Activated naive CD8-positive, alpha-beta T cell treated with anti-CD3 and anti-CD28 coated beads, Interleukin-2, amount 10 ng/mL, durations not matched to agents 7 days and 5 days (primary cell): ENCODE measurements at places on chromosomes 11 and 22. TPM values are rescaled to one million over a fixed set of nuclear protein-coding genes. Genes with fewer than 3 reads are reported as not detected.
A peak's percentile ranks its signal among the peaks of the same experiment; 100 is the strongest.

DNA sequence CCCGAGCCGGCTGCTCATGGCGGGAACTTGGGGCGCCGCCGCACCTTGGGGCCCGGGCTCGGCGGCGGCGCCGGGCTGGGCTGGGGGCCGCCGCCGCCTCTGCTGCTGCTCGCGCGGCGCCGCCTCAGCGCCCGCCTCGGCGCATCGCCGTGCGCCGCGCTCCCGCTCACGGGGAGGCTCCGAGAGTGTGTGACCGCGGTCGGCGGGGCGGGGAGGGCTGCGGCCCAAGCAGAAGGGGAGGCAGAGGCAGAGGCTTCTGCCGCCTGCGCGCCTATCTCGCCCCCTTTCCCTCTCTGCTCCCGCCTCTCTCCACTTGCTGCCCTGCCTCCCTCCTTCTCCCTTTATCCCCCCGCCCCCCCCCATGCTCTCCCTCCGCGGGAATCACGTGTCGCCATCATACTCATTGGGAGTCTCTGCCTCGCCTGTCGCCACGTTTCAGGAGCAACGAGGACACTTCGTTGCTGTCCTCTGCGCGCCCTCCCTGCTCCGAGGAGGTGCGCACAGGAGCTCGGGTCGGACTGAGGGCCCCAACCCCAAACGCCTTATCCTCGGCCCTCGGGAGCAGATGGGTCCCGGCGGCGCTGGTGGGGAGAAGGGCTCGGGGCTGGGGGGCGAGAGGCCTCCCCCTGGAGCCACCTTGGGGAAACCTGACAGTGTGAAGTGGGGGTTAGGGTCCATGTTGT lies at the start of gene GUCY1A2:
GUCY1A2 (minus strand) TSS at position 258 of the 683 bp plus-strand sequence. CDS start 421 bp downstream, outside the sequence.
- no peaks in the 10 kb centered on the region for H3K36me3 ChIP-seq
- peaks cover 36% of the 10 kb centered on the region for H3K27me3 ChIP-seq
- H3K4me3 ChIP-seq = peak within 1 kb of the TSS; percentile 61

DNA sequence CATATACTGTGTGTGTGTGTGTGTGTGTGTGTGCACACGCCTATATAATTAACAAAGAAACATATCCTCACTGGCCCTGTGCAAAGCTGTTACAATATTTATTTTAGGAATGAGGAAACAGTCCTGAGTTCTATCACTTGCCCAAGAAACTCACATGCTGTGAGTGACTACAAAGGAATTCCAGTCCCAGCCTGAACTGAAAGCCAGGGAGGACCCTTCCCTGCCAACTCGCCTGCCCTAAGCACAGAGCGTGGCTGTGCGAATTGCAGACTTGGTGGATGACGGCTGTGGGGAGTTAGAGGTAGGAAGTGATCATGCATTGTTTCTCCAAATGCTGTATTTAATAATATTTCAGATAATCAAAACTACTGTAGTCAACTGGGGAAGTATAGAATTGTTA lies 26.4 kb upstream of the CD5 start:
- H3K36me3 ChIP-seq = peaks cover 19% of the 10 kb centered on the region
- H3K27ac ChIP-seq = peak overlapping the region; percentile 56
- no peaks in the 10 kb centered on the region for H3K27me3 ChIP-seq
- H3K4me3 ChIP-seq = peak overlapping the region; percentile 68

- peaks cover 25% of the 10 kb centered on the region for H3K4me1 ChIP-seq
- H3K4me3 ChIP-seq = peak overlapping the region; percentile 97
- no peak for DNase-seq
- H3K27ac ChIP-seq = peak overlapping the region; percentile 96
Observed at GRCh38 chr22:44183287-44183588, 2.5 kb downstream of the PARVG start.

DNA sequence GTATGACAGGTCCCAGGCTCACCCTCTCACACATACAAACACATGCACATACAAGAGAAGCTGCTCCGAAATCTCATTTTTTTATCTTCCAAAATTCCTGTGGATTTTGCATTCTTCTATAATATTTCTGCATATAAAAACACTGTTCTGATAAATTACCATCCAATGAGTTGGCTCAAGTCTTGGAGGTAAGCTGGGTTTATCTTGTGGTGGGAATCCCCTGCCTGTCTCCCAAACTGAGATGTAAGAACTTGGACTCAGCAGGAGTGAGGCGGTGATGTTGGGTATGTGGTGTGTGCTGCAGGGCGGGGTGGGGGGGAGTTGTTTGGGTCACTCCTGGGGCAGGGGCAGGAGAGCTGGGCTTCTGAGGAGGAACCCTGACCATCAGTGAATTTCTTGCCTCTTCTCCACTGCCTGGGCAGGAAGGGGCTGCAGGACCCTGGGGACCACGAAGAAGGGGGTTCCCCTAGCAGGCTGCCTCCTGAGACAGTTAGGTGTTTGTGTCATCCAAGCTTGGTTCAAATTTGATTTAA lies 6.8 kb upstream of the P2RY6 start:
- DNase-seq = no peak
- no peaks in the 10 kb centered on the region for H3K36me3 ChIP-seq
- no peaks in the 10 kb centered on the region for H3K4me1 ChIP-seq
- peaks cover 47% of the 10 kb centered on the region for H3K27me3 ChIP-seq
- H3K4me3 ChIP-seq = no peak overlapping the region

DNA sequence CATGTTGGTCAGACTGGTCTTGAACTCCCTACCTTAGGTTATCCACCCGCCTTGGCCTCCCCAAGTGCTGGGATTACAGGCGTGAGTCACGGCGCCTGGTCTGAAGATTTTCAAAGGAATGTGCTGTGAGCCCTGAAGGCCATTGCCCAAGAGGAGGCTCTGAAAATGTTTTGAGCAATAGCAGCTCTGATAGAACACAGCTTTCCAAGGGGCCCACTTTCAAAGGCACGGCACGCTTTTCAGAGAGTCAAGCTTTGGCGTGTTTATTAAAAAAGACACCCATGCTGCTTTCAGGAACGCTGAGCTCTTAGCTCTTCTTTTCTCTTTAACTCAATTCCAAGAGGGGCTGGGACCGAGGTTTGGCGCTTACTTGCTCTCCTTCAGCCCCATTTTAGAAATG lies 73.8 kb upstream of the CDON start:
- no peak overlapping the region for H3K4me3 ChIP-seq
- no peak overlapping the region for H3K27ac ChIP-seq
- DNase-seq = no peak
- H3K4me1 ChIP-seq = no peaks in the 10 kb centered on the region
- H3K36me3 ChIP-seq = no peaks in the 10 kb centered on the region

DNA sequence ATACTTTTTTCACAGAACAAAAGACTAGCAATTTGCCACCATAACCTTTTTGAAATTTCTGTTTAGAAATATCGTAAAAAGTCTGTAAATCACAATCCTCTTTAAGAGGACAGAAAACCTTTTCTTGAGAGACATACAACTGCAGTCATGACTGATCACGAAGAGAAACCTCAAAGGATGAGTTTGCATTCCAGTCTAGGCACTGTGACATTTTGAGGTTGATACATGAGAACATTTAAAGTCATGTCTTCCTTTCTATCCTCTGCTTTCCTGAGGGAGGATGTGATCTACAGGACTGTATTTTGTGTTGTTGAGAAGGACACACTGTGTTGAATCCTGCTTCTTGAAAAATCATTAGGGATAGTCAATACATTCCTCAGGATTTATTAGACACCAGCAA lies 476.7 kb upstream of the CCDC179 start:
- H3K4me3 ChIP-seq = no peak overlapping the region
- no peak overlapping the region for H3K27ac ChIP-seq
- no peaks in the 10 kb centered on the region for H3K27me3 ChIP-seq

DNA sequence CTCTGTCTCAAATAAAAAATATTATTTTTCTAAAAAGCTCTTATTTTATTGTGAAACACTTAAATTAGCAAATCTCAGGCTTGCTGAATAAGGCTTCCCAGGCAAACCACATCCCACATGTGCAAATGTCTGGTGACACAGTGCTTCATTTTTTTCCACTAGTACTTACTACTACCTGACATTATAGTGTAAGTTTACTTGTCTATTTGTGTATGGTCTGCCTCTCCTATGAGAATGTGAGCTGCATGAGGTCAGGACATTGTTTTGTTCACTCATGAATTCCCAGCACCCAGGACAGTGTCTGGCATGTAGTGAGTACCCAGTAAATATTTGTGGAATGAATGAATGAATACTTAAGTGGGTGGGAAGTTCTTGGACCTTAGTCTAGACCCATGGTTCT lies 103.1 kb downstream of the PTPRJ start:
- no peak overlapping the region for H3K4me3 ChIP-seq
- H3K27me3 ChIP-seq = no peaks in the 10 kb centered on the region
- peaks cover 31% of the 10 kb centered on the region for H3K4me1 ChIP-seq
- no peak for DNase-seq
- H3K36me3 ChIP-seq = peaks cover 19% of the 10 kb centered on the region

- peaks cover 34% of the 10 kb centered on the region for H3K4me1 ChIP-seq
- no peaks in the 10 kb centered on the region for H3K27me3 ChIP-seq
- DNase-seq = no peak
- H3K27ac ChIP-seq = peak overlapping the region; percentile 96
- H3K36me3 ChIP-seq = no peaks in the 10 kb centered on the region
Observed at GRCh38 chr11:65381716-65382032, 772 bp downstream of the SLC25A45 start.

DNA sequence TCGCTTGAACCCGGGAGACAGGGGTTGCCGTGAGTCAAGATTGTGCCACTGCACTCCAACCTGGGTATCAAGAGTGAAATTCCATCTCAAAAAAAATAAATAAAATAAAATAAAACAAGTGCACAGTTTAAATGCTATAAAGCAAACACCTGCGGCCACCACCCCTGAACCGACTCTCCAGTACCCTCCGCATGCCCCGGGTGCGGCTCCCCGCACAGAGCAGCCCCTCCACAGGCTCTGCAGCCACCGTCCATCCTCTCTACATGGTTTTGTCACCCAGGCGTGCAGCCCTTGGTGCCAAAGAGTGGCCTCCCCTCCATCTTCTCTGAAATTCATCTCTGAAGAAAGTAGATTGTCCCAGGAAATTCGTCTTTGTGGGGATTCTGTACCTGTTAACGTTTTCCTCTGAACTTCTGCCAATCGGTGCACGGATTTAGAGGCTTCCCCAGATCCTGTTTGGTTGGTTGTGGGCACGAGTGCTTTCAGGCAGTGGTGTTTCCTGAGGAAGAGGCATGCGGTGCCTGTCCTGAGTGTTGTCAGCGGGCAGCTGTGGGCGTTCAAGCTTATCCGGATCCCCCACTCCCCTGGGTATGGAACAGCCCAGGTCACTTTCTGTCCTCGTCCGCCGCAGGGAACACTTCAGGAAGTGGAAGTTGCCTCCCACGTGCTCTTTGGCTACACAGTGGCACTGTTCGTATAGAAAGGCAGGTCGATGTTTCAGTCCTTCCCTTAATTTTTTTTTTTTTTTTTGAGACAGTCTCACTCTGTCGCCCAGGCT lies 4.1 kb downstream of the MIOX start:
- H3K27ac ChIP-seq = no peak overlapping the region
- no peak for DNase-seq
- H3K4me3 ChIP-seq = peak overlapping the region; percentile 51

GRCh38 chr11:120173807-120174206 lies 35.9 kb upstream of the TRIM29 start:
- H3K4me1 ChIP-seq = peaks cover 3% of the 10 kb centered on the region
- H3K27ac ChIP-seq = no peak overlapping the region
- H3K27me3 ChIP-seq = peaks cover 33% of the 10 kb centered on the region
- H3K36me3 ChIP-seq = no peaks in the 10 kb centered on the region
- H3K4me3 ChIP-seq = no peak overlapping the region
- DNase-seq = no peak

DNA sequence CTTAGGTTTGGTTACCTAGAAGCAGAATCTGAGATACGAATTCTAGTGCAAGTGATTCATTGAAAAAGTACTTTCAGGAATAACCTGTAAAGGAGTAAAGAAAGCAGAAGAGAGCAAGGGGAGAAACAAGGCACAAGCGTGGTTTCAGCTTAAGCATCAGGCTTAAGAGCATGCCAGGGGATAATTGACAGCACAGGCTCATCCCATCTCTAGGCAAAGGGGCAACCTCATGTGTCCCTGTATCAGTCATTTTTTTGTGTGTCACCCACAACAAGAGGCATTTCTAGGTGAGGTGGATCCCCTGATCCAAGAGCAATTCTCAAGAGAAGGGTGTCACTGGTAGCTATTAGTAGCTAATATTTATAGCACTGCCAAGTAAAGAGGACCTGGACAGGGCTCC lies 8.0 kb downstream of the PATE2 start:
- H3K4me3 ChIP-seq = no peak overlapping the region
- H3K27ac ChIP-seq = no peak overlapping the region

Gene ANO3
- total RNA-seq = not detected

Gene OR8G5
- total RNA-seq = not detected

Gene PPARA
- total RNA-seq = 20.7 TPM

Gene SCGB2A2
- not detected for total RNA-seq

Gene TCN1
- total RNA-seq = not detected

Gene PKNOX2
- not detected for total RNA-seq
